ENCODE measurements at places on chromosomes 1 and 21. TPM values are rescaled to one million over a fixed set of nuclear protein-coding genes. Genes with fewer than 3 reads are reported as not detected.

Gene PCP4
- total RNA-seq: 1.2 TPM

Gene RGS8
- 0.04 TPM for total RNA-seq

DNA sequence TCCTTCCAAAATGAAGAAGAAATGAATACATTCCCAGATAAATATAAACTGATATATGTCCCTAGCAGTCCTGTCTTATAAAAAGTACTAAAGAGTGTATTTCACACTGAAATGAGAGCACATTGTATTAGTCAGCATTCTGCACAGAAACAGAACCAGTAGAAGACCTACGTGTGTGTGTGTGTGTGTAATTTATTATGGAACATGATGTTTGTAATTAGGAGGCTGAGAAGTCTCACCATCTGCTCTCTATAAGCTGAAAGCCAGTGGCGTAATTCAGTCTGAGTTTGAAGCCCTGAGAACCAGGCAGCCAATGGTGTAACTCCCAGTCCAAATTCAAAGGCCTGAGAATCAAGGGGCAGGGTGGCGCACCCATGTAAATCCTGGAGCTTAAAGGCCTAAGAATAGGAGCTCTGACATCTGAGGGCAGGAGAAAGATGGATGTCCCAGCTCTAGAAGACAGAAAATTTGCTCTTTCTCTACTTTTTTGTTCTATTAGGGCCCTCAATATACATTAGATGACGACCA is 146.5 kb upstream of the LYPLAL1 start:
- no peak for DNase-seq

GRCh38 chr1:199545780-199546179 is 481.7 kb upstream of the NR5A2 start:
- DNase-seq: no peak

GRCh38 chr1:233294913-233295236 is 650 bp downstream of the PCNX2 start:
- peak; percentile 42 for DNase-seq

- DNase-seq: no peak
Measured at GRCh38 chr1:10615932-10616671, 141.4 kb downstream of the PEX14 start.

- no peak for DNase-seq
Measured at GRCh38 chr21:14405962-14406361, 23.0 kb upstream of the HSPA13 start.

GRCh38 chr1:55060133-55060999 is 21.0 kb downstream of the PCSK9 start:
- DNase-seq: no peak

DNA sequence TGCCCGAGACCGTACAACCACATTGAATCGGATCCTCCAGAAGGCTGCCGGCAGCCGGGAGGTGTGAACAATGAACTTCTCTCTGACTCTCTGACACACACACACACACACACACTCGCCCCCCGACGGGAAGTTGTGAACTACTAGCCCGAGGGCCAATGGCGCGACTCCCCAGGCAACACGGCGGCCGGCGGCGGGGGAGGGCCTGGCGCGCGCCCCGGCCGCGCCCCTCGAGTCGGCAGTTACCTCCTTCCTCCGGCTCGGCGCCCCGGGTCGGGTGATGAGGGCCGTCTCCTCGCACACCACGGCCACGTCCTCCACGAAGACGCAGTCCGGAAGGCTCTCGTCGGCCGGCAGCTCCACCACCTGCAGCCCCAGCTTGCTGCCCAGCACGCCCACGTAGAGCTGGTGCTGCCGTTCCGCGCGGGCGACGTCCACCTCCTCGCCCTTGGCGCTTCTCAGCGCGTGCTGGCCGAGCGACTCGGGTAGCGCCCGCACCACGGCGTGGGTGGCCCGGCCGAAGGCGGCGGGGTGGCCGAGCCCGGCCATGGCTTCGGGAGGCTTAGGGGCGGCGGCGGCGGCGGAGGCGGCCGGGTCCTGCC is 361 bp downstream of the DDAH1 start:
- DNase-seq: peak; percentile 84

GRCh38 chr1:246526915-246527314 is 19.8 kb upstream of the SMYD3 start:
- no peak for DNase-seq

Measured in muscle of leg (tissue), 16 donors.